ENCODE measurements at places on chromosomes 3 and 15. TPM values are rescaled to one million over a fixed set of nuclear protein-coding genes. Genes with fewer than 3 reads are reported as not detected.

DNA sequence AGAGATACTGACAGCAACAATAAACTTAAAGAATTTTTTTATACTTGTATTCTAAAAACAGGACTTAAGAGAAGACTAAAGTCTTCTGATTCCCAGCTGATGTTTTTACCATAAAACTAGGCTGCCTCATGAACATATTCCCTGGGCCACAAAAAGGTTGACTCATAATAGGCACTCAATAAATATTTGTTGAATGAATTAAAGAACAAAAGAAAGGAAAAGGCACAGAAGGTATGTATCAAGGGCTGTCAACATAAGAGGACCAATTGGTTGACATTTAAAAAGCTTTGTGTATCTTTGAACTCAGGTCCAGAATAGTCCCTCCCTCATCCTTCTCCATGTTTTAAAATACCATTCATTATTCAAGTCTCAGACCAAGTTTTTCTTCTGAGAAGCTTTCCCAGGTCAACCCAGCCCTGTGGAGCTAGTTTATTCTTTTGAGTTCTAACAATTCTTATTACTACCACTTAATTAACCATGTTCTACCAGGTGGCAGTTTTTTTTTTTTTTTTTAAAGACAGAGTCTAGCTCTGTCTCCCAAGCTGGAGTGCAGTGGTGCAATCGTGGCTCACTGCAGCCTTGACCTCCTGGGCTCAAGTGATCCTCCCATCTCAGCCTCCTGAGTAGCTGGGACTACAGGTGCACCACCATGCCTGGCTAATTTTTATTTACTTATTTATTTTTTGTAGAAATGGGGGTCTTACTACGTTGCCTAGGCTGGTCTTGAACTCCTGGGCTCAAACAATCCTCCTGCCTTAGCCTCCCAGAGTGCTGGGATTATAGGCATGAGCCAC is 17.5 kb upstream of the ARHGEF3 start:
- no peak for DNase-seq

- DNase-seq: no peak
Measured at GRCh38 chr3:106103383-106103782, 234.6 kb upstream of the CBLB start.

DNA sequence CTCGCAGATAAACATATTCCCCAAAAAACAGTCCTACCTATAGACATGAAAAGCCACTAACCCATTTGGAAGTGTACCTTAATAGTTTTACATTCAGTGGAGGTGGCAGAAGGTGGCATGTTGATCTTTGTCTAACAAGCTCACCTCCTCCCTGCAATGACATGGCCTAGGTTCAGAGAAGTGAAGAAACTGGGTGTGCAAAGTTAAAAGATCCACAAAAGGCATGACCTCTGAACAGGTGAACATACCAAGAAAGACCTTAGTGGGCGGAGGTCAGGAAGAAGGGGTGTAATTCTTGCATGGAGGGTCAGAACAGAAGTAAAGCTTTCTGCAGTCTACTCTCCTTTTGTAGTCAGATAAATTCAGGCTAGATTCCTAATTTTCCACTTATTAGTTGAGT is 822 bp downstream of the MRPL3 start:
- DNase-seq: no peak

Gene TEX55
- not detected for total RNA-seq

Gene USP50
- not detected for total RNA-seq
